ENCODE measurements at places on chromosomes 16 and 17.

DNA sequence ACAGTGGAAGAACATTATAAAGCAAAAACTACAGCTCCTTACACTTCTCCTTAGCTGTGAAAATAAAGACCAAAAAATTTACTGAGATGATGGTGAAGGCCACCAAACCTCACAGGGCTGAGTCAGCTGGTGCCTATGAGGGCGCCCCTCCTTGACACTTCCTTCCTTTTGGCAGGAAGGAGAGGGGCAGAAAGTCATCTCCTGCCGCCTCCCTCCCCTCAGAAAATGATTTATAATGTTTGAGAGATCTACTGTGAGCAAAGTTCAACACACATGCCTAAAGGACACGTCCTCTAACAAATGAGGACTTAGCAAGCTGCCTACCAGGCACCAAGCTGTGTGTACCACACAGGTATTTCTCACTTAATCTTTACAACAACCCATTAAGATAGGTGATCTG is 245.7 kb downstream of the PRKCA start:
- no peak for DNase-seq

GRCh38 chr16:56667581-56668571 is at the start of gene MT1G:
Gene MT1G (minus strand): TSS chr16:56668065. CDS start chr16:56667993, 72 bp downstream.
- no peak for DNase-seq

GRCh38 chr17:27666831-27667560 is 36.0 kb downstream of the LGALS9 start:
- DNase-seq: no peak

DNA sequence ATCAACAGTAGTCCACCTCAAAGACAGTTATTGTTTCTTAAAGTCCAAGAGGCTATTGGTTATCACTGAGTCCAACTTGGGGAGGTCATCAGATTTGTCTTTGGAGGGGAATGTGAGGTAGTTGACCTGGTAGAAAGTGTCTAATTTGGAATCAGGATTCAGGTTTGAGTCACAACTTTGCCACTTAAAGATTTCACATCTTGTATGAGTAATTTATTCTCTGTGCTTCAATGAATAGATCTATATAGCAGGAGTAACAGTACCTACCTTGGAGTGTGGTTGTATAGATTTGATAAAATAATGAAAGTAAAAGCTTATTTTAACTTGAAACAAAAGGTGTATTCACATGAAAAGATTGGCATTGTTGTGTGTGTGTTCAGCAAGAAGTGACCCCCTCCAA is 119.3 kb upstream of the TBX2 start:
- no peak for DNase-seq

Data from NCI-H2081 (cell line).